ENCODE measurements at places on chromosomes 7 and 10.
A peak's percentile ranks its signal among the peaks of the same experiment; 100 is the strongest.

DNA sequence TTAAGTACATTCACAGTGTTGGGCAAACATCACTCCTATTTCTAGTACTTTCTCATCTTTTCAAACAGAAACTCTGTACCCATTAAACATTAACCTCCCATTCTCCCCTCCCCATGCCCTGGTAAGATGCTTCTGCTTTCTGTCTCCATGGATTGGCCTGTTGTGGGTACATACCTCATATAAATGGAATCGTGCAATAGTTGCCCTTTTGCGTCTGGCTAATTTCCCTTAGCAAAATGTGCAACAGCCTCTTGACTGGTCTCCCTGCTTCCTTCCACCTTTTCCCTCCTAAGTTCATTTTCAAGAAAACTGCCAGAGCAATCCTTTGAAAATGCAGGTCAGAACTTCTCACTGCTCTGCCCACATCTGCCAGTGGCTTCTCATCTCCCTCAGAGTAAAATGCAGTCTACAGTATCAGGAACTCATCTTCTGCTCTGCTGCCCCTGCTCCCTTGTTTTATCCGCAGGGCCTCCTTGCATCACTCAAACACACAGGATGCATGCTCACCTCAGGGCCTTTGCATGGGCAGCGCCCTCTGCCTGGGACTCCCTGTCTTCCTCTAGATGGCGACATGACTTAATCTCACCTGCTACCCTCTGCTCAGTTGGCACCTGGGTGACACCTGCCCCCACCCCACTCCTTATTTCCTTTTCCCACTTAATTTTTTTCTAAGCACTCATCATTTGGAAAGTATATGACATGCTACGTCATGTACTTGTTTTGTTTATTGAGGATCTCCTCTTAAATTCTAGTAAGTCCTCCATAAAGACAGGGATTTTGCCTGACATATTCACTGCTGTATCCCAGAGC is 44.3 kb upstream of the ECHDC3 start:
- no peak for DNase-seq

DNA sequence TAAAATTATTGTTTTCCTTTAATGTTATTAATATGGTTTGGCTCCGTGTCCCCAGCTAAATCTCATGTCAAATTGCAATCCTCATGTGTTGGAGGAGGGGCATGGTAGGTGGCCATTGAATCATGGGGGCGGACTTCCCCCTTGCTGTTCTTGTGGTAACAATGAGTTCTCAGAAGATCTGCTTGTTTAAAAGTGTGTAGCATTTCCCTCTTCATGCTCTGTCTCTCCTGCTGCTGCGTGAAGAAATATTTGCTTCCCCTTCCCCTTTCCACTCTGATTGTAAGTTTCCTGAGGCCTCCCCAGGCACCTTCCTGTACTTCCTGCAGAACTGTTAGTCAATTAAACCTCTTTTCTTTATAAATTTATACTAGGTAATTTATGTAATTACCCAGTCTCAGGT is 27.5 kb downstream of the VIM start:
- DNase-seq, result no peak

GRCh38 chr10:101053516-101053915 is 8.3 kb upstream of the KAZALD1 start:
- no peak for DNase-seq

- no peak for DNase-seq
Observed at GRCh38 chr10:78296785-78297184, 263.1 kb downstream of the RPS24 start.

DNA sequence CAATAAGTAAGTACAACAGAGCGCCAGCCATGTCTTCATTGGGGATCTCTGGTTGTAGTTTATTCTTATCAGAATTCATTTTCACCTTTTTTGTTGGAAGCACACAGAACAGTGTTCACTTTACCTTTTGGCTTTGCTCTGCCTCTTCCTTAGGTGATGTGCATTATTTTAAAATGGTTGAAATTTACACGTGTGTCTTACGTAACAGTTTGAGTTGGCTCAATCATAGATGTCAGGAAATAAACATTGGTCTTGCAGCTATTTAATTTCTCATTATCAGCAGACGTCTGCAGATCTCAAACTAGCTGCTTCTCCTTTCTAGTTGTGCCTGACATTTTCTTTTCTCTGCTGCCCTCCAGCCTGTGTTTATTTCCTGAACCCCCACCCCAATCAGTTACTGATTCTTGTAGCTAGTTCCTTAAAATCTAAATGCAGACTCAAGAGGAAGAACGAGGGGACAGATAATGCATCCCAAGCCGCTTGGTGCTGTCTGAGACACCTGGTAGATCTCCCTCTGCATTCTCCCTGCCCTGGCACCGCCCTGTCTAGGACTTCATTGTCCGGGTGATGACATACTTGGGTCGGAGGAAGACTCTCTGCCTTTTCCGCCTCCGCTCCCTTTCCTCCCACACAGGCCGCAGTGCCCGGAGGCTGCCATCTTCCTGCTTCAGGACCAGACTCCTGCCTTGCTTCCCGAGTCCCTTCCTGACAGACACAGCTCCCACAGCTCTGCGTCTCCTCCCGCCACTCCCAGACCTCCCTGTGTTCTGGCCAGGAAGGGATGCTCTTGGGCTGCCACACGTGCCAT is 108.2 kb downstream of the ANKRD61 start:
- DNase-seq, result no peak

- no peak for DNase-seq
Observed at GRCh38 chr10:37774351-37774750, 83.1 kb downstream of the ZNF248 start.

DNA sequence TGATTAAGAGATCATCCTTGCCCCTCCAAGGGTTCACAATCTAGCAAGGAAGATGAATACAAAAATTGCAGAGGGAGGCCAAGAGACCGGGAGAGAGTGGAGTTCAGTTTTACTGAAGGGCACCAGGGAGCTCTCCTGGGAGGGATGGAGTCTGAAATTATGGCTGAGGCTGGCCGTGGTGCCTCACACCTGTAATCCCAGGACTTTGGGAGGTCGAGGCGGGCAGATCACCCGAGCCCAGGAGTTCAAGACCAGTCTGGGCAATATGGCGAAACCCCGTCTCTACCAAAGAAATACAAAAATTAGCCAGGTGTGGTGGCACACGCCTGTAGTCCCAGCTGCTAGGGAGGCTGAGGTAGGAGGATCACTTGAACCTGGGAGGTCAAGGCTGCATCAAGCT is 51.4 kb upstream of the MXI1 start:
- DNase-seq, result no peak

DNA sequence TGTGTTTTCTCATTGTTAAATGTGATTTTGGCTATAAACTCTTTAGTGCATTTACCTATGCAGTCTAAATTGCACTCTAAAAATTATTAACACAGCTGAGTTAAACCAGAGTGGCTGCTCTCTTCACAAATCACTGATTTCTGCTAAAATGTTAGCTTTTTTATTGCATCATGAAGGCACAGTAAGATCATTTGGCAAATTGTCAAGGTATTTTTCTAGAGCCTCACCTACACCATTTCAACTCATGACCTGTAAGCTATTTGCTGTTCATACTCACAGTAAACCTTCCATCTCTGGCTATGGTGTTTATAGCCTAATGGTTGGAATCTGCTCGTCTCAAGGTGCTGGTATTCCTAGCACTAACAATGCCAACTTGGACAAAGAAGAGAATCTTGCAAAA is 25.7 kb downstream of the NDUFB2 start:
- DNase-seq, result no peak

- DNase-seq, result no peak
Observed at GRCh38 chr7:98982686-98983085, 104.4 kb downstream of the TRRAP start.

GRCh38 chr7:139192014-139192706 is 38.9 kb upstream of the UBN2 start:
- DNase-seq, result no peak

DNA sequence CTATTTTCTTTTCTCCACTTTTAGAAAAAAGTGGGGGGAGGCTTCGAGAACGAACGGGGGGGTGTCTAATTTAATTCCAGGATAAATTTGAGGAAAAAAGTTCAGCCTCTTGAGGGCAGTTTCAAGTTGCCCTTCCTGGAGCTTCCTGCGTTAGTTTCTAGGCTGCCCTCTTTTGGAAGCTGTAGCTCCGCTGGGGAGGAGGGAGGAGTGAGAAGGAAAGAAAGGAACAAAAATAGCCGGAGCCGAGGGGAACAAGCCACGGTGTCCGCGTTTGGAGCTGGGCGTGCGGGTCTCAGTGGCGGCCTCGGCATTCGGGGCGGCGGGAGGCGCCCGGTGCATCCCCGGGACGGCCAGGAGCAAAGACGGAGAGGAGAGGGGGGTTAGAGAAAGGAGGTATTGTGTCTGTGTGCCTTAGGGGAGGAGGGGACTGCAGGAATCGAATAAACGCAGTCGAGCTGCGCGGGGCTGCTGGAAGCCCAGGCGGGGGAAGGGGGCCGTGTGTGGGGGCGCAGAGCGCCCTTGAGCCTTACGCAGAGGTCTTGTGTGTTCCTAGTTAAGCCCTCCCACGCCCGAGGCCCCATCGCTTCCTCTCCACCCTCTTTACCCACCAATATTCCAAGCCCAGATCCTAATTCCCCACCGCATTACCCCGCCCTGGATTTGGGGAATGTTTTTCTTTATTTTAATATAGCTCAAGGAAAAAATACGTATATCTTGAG is 2.0 kb upstream of the TNRC18 start:
- peak; percentile 91 for DNase-seq

DNA sequence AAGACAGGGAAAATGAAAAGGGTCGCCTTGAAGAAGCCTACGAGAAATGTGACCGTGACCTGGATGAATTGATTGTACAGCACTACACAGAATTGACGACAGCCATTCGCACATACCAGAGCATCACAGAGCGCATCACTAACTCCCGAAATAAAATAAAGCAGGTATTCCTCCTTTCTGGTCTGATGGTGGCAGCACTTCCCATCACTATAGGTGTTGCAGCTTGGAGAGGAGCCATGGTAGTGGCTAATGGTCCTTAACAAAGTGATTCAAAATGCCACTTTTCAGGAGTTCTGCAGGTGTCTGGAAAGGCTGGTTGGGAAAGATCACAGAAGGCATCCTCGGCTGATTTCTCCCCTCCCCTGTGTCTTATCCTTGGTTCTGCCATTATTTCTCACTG is 22.1 kb downstream of the EXOC4 start:
- DNase-seq, result peak; percentile 41

DNA sequence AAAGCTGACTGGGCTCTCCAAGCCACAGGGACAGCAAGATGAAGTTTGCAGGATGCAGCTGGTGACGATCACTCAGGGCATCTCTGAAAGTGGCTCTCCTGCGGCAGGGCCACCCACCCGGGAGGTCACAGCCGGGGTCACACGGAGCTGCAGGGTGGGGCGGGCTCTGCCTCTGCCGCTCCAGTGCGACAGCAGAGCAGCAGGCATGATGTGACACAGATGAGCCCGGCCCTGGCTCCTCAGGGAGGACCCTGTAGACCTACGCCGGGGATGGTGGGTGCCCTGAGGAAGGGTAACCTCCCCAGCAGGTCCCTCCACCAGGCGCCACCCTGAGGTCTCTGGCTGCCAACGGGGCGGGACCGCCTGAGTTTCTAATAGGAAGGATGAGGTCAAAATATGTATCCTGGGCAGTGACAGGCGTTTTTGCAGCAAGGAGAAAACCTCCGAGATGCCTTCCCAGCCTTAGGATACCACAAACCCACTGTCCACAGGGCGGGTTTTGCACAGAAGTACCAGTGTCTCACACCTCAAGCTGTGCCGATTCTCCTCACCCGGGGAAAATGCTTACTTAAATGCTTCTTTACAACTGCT is 114.8 kb upstream of the DIP2C start:
- no peak for DNase-seq

DNA sequence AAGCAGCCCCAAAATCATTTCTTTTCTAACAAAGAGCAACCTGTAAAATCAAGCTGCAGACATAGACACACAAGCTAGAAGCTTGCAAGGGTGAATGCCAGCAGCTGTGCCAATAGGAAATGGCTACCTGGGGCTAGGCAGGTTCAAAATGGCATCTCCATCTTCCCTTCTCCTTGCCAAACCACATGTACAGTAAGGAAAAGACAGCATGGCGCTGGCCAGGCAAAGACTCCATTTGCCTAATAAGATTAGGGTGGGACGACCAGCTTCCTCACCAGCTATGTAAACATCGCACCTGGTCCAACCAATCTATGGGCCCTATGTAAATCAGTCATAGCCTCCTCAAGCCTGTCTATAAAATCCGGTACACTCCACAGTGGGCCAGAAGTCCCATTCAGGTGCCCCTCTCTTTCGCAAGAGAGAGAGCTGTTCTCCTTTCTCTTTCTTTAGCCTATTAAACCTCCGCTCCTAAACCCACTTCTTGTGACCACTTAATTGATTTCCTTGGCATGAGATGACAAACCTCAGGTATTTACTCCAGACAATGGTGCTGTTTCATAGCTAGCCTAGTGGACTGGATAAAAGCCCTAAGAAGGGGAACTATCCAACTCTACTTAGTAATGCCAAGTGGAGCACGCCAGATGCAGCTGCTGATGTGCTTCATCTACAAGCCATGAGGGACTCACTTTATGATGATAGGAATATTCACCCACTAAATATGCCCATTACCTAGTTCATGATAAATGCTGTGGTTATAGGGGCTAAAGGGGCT is 44.1 kb downstream of the HTR7 start:
- DNase-seq, result no peak

- no peak for DNase-seq
Observed at GRCh38 chr7:50359258-50359994, 54.9 kb downstream of the IKZF1 start.

DNA sequence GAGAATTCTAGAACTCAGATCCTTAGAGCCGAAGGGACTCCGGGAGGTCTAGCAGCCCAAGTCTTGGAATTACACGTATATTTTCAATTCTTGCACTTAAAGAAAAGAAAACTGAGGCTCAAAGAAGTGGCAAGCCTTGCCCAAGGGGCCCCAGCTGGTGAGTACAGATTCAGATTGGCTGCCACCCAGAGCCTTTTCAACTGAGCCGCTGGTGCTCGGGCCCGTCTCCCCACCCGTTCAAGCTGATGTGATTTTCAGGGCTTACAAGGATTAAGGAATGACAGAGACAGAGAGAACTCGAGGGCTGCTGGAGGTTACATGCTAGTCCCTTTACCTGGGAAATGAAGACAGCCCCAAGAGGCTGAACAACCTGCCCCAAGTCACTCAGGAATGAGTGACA is 117.8 kb downstream of the ABLIM1 start:
- no peak for DNase-seq

Measured in K562 (cell line).